ENCODE measurements at places on chromosomes 4 and X.

- DNase-seq = no peak
Measured at GRCh38 chr4:69196209-69196965, 18.2 kb downstream of the UGT2B11 start.

DNA sequence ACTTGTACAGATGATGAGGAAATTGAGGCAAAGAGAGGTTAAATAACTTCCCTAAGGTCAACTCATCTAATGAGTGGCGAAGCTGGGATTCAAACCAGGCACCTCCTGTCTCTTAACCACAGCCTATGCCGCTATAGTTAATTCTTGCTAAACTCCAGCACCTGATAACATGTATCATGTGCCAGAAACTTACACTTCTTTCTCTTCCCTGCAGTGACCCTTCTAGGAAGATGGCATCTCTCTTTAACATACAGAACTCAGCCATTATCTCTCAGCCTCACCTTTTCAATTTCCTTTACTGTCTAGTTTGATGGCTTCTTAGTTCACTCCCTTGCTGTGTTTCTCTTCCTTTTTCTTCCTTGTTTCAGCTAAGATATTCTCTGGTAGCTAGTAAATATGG, 2.5 kb downstream of the VBP1 start:
- no peak for DNase-seq

DNA sequence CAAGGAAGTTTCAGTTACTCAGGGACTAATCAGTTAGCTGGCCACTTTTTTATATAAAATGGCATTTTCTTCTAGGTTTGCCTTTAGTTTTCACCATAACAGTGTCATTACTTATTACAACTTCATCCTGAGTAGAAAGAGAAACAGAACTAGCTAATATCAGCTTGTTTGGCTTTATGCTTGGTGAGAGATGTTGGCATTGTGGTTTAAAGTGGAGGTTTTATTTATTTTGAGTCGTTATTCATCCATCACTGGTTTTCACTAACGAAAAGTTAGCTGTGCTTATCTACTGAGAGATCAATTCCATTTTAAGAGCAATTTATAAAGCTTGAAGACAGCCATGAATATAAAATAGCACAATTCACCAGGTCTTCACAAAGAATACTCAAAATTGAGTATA, 714.5 kb downstream of the GRID2 start:
- DNase-seq = no peak

DNA sequence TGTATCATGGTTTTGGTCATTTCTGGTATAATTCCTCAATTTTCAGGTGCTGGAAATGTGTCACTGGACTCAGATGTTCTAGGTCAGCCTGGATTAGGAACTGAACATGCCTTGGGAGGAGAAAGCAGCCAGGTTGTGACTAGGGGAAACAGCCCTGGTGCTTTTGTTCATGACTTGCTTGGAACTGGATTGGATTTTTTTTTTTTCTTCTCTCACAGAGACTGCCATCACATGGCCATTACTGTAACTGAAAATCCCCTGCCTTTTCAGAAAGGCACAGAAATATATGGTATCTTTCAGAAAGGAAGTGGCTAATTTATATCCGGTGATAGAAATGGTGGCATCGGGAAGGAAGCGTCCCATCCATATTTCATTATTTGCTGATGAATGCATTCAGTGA, 34.6 kb downstream of the SEPTIN11 start:
- DNase-seq = no peak

- no peak for DNase-seq
Measured at GRCh38 chr4:84249521-84249920, 249.6 kb downstream of the NKX6-1 start.

DNA sequence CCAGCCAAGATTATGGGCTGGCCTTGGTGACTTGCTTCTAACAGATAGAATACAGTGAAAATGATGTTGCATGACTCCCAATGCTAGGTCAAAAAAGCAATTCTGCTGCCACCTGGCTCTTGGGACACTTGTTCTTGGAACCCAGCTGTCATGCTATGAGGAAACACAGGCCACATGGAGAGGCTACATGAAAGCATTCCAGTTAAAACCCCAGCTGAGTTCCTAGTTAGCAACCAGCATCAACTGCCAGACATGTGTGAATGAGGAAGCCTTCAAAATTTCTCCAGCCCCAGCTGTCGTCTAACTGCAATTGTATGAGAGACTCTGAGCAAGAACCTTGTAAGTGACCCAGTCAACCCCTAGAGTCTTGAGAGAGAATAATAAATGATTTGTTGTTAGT, 105.2 kb upstream of the FGF16 start:
- DNase-seq = no peak

DNA sequence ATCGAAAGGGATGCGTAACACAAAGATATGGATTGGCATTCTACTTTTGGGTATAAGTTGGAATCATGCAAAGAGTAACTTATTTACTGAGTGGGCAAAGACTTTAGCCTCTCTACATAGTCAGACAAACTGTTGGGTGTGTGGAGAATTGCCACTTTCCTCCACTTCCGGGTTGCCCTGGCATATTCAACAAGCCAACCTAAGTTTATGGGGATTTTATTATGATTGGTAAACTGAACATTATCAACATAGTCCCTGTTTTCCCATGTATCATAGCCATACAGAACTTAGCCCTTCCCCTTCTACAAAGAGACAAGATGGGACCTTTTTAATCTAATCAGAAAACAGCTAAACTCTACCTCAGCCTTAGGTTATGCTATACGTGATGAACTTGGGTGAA, 121.6 kb downstream of the AGTR2 start:
- no peak for DNase-seq

DNA sequence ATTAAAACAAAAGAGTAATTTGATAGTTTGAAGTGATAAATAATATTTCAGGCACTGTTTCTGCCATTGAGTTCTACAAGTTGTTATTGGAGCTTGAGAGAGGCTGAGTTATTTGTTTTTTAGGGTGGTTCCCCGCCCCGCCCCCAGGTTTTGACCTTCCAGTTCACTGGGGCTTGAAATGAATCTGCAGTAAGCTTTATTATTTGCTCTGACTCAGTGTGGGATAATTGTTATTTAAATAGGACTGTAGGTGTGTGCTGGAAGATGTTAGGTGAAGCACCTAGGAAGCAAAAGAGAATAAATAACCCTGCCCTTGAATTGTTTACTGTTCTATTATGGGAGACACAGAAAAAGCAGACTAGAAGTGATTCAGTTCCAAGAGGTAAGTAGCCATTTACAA, 81.2 kb upstream of the KCNIP4 start:
- DNase-seq = no peak

- DNase-seq = no peak
Measured at GRCh38 chrX:45868425-45868824, 667.7 kb upstream of the DIPK2B start.

DNA sequence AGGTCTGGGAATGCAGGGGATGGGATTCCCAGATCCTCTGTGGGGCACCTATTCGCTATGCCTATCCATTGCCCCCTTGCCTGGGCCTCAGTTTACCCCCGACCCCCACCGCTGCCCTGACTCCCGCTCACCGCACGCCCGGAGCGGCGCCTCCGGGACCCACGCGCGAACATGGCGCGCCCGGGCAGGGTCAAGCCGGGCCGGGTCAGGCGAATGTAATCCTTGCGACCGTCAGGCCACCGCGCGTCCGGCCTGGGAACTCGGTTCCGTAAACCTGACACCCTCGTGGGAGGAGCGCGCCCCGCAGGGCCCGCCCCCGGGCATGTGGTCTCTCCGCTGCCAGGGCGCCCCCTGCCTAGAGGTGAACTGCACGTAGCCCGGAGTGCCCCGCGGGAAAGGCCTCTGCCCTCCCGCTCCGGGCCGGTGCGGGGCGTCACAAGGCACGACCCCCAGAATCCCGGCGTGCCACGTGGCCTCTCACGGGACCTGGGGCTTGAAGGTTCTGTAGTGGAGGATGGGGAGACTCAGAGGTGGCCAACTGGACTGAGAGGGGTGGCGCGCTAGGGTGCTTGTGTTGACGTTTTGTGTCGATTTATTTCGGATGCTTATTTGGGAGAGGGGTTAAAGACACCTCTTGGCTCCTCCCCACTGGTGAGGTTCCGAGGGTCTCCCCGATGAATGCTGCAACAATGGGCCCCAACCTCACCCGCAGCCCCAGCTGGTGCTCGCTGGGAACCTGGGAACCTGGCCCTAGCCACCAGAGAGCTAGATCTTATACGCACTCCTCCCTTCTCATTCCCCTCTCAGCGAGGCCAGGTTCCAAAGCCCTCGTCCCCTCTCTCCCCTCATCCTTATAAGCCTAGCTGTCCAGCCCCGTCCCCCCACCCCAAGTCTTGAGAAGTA, at the start of gene PRICKLE3:
Gene PRICKLE3 (minus strand): TSS at position 249 of the 903 bp plus-strand sequence. CDS start 76 bp downstream, at position 173.
- DNase-seq = peak; percentile 35

DNA sequence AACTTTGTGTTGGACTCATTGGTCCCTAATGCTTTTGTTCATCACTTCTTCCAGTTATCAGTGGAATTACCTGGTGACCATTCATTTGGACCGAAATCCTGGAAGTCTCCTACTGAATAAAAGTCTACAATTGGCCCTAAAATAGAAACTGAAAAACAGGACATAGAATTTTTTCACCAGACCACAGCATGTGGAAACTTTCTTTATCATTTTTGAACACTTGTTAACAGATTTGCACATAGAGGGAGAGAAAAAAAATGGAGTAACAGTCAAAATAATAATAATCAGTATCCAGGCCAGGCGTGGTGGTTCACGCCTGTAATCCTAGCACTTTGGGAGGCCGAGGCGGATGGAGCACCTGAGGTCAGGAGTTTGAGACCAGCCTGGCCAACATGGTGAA, 7.1 kb downstream of the EPGN start:
- DNase-seq = no peak

DNA sequence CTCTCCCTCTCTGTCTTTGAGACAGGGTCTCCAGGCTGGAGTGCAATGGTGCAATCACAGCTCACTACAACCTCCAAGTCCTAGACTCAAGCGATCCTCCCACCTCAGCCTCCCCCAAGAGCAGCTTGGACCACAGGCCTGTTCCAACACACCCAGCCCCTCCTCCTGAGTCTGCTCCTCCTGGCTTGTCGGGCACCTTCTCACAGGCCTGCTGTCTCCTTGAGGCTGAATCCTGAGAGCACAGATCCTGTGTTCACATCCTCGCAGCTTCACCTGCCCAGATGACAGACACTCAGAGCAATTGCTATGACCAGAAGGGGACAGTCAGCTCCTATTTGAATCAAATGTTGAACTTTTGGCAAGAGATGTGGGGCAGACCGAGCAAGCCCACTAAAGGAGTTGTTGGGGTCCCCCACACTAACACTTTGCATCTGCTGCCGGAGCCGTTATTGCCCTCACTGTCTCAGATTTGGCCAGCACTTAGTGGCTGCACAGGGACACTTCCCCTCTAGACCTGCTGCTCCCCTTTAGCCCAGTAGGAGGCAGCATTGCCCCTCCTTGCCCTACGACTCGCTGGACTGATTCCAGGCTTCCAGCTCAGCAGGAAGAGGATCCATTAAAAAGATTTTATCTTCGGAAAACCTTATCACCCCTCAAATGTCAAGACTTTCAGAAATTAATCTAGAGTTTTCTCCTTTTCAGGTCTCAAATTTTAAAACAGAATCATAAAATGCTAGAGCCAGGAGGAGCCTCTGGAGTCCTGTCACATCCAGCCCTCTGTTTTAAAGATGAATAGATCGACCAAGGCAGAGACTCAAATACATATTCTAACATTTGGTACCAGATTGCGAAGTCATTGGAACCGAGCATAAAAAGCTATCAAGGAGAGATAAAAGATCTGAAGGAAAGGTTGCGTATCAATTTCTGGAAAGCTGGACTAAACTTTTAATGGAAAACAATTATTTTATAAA, 113.7 kb downstream of the USP46 start:
- DNase-seq = peak; percentile 30

DNA sequence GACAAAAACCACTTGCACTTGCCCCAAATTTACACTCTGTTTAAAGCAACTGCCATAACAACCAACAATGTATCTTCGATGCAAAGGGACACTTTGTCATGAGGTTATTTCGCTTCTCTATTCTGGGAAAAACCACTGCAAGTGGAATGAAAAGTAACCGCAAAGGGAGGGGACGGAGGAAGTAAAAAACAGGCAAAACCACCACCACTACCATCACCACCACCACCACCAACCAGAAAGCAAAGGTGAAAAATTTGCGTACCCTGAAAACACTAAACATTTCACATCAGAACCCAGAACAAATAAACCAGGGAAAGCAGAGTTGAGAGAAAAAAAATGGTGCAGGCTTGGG, 1.2 kb upstream of the N4BP2 start:
- no peak for DNase-seq

DNA sequence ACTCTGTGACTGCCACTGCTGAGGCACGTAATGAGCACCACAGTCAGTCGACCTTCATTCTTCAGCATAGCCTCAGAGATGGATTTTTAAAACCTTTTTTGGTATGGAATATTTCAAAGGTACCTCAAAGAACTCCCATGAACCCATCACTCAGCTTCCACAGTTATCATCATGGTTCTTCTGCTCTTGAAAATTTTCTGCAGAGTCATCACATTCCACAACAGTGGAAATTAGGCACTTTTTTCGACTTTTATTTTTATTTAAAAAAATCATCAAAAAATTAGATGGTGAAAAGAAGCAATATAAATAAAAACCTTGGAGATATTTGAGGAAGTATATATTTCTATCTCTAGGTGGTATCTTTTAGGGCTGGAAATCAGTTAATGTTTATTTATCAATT, 37.5 kb downstream of the TBC1D19 start:
- no peak for DNase-seq

- DNase-seq = no peak
Measured at GRCh38 chrX:151912780-151913179, at the start of gene MAGEA4. Gene MAGEA4, plus strand, starts transcription at chrX:151912889. Its CDS starts 10,776 bp downstream, at chrX:151923665.

DNA sequence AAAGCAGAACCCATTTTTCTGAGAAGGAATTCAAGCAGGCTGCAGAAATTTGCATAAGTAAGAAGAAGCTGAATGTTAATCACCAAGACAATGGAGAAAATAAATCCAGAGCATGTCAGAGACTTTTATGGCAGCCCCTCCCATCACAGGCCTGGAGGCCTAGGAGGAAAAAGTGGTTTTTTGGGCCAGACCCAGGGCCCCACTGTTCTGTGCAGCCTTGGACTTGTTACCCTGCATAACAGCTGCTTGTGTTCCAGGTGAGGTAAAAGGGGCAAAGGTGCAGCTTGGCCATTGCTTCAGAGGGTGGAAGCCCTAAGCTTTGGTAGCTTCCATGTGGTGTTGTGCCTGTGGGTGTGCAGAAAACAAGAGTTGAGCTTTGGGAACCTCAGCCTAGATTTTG, 1516.2 kb upstream of the PCDH10 start:
- DNase-seq = no peak

- no peak for DNase-seq
Measured at GRCh38 chrX:115259238-115259875, 25.5 kb upstream of the LRCH2 start.

DNA sequence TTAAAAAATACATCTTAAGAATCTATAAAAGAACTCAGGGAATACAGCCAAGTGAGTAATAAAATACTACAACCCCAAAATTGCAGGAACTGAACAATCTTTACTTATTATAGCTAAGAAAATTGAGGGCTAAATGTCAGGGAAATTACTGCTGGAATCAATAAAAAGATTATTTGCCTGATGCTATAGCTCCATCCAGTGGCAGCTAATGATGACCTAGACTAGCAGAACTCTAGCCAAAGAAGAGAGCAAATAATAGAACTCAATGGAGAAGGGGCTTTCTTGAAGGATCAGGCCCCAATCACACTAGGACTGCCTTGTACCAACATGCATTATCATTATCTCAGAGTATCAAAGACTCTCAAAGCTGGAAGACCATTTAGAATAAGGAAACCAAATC, 85.0 kb upstream of the FAM241A start:
- DNase-seq = peak; percentile 15
